Activated CD4-positive, alpha-beta T cell treated with anti-CD3 and anti-CD28 coated beads, Interleukin-2, amount 10 ng/mL, durations not matched to agents 7 days and 5 days (primary cell): ENCODE measurements at places on chromosomes 16 and 17. TPM values are rescaled to one million over a fixed set of nuclear protein-coding genes. Genes with fewer than 3 reads are reported as not detected.

Gene PLD2
- 16.6 TPM for total RNA-seq

Gene ABI3
- total RNA-seq = 58.4 TPM

Gene SRL
- total RNA-seq = not detected

DNA sequence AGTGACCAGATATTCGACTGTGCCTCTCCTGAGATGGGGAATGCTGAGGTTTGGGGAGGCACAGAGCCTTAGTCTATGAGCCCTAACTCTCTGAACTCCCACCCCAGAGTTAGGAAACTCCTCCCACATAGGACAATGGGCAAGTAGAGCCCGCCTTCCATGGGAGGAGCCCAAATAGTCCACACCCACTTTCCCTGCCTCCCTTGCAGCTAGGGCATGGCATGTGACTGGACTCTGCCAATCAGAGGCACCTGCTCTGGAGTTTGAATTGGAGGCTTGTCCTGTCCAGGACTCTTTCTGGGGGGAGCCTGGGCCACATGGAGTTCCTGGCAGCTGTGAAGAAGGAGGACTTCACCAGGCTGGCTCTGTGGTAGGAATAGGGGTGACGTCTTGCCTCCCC is 48.4 kb downstream of the SOCS1 start:
- no peak for DNase-seq

GRCh38 chr17:69388822-69389442 is 25.6 kb upstream of the MAP2K6 start:
- no peak for DNase-seq

GRCh38 chr16:5918567-5919130 is 821.1 kb upstream of the EEF2KMT start:
- no peak for DNase-seq

DNA sequence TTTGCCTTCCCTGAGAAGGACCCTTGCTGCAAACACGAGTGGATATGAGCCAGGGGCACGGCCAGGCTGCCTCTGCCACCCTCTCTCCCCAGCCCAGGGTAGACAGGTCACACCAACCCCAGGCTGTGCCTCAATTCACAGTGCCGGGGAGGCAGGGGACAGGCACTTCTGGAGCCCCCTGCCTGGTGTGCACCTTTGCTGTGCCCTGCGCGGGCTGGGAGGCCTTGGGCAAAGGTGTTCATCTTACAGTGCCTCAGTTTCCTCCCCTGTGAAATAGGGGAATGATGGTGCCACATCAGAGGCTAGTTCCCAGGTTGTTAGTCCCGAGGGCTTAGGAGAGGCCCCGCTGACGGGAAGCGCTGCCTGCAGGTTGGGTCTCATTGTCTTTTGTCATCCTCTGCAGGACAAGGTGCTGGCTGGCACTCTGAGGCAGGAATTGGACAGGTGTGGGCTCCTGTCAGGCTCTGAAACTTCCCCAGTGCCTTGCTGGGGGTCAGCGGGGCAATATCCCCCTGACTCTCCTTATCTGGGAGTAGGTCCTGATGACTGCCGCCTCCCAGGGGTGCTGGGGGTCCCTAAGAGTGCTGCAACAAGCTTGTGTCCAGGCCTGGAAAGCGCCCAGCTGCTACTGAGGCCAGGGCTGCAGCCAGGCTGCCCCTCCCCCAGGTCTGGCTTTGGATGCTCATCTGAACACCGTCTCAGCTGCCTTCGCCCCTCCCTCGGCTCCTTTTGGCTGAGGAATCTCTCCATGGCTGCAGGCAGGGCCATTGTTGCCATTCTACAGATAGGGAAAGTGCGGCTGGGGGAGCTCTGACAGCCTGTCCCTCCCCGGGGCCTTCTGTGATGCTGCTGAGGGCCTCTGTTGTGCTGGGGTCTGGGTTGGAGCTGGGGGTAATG is 3.1 kb downstream of the PRSS21 start:
- DNase-seq = no peak

DNA sequence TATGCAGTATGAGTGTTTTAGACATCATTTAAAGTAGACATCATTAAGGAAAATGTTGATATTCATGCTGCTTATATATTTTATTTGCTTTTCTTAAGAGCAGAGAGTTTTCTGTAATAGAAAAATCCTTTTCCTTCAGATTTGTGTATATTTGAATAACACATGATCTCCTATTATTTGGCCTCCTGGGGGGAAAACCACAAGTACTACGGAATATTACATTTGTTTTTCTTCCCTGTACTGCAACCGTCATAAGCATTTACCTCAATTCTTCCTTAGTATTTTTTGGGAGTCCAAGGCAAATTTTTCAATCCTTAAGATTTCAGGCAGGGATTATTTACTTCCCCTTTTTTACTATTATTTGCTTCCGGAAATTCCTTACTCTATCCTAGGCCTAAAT is 6.0 kb downstream of the RSPRY1 start:
- DNase-seq = no peak

DNA sequence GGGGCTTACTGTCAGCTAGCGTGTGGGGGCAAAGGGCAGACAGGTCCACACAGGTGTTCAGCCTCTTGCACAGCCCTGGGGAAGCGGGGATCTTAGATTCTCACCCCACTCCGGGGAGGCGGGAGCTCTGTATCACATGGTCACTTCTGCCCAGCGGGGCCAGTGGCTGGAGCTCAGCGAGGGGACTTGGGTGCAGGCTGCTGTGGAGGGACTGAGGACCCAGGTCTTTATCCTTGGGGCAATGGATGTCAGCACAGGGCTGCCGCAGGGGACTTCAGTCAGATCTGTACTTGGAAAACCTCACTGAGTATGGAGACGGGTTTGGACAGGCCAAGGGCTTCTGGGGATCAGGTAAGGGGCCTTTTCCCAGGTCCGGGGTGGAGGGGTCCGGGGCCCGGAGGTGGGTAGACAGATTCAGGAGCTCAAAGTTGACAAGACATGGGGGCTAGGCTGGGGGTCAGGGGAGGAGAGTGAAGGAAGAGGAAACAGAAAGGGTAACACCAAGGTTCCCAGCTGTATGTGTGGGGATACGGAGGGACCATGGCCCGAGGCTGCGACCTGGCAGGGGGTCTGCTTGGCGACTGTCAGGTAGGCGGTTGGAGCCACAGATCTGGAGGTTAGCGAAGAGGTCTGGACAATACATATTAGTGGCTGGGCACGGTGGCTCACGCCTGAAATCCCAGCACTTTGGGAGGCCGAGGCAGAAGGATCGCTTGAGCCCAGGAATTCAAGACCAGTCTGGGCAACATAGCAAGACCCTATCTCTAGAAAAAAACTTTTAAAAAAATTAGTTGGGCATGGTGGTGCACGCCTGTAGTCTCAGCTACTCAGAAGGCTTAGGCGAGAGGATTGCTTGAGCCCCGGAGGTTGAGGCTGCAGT is 15.1 kb upstream of the BAIAP2 start:
- no peak for DNase-seq

DNA sequence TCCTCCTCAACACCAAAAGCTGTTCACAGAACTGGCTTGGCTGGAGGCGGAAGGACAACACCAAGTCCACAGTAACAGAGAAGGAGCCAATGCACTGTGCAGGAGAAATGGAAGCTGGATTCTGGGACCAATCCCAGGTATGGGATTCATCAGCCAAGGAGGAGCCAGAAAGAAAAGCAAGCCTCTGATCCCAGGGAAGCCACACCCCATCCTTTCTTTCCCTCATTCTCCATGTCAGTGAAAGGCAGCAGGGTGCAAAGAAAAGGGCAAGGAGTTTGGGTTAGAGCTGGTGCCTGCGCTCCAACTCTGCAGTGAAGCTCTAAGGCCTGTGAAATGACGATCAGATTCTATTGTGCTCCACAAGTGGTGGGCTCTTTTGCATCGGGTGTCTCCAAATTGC is 11.0 kb downstream of the DCAKD start:
- no peak for DNase-seq

GRCh38 chr16:16033208-16033717 is 83.8 kb downstream of the ABCC1 start:
- DNase-seq = peak; percentile 43

DNA sequence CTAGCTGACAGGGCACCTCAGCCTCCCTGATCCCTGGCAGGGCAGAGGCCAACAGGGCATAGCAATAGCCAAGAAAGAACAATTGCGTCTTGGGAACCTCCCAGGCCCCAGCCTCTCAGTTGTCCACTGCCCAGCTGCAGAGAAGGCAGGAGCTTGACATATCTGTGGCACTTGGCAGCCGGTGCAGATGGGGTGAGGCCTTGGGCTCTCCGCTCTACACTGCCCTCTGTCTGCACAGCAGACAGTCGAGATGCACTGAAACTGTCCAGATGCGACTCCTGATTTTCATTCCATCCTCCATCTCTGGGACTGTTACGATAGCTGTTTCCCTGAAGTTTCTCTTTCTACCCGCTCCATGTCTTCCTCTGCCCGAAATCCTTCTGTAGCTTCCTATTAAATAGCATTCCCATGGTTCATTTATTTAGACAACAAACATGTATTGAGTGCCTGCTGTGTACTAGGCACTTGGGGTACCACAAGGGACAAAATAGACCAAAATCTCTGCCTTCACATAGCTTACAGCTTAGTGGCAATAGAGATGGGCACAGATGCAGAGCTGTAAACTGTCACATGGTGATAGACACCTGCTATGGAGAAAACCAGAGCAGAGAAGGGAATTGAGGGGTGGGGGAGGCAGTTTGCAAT is 3.3 kb downstream of the POLR3E start:
- peak; percentile 61 for DNase-seq

GRCh38 chr17:47741793-47742145 is 8.7 kb downstream of the TBX21 start:
- no peak for DNase-seq

- no peak for DNase-seq
Measured at GRCh38 chr16:88022076-88023042, 71.1 kb downstream of the BANP start.

- DNase-seq = no peak
Measured at GRCh38 chr17:69567130-69567529, 152.6 kb downstream of the MAP2K6 start.

DNA sequence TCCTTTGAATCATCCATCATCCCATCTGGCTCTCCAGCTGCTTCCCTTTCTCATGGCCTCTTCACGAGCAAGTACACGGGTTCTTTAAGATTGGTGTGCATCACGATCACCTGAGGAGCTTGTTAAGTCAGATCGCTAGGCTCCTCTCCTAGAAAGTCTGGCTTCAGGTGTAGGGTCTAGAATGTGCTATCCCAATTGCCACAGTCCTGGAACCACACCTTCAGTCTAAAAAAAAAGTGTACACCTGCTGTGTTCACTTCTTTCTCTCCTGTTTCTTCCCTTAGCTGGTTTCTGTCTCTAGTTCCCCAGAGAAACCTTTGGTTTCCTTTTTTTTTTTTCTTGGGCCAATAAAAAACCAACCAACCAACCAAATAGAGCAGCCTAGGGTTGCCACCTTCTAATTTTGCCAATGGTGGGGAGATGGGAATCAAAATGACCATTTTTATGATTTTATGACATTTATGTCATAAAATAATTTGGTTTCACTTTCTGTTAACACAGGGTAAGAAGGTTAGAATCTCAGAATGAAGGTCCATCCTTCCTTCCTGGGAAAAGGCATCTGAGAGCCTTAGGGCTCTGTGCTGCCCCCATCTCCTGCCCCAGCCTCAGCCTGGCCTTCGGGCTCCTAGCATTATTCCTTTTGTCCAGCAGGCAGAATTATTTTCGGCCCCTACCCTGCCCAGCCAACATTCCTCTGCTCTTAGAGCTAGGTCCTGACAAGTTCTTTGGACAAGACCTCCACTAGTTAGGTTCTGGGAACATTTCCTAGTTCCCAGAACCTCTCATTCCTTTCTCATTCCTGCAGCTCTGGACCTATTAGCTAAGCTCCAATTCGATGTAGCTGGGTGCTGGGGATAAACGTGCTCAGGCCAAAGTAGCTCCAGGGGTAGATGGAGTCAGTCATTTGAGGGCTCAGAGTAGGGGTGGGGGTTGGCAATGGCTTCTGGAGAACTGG is 1.9 kb upstream of the GGT6 start:
- DNase-seq = no peak

DNA sequence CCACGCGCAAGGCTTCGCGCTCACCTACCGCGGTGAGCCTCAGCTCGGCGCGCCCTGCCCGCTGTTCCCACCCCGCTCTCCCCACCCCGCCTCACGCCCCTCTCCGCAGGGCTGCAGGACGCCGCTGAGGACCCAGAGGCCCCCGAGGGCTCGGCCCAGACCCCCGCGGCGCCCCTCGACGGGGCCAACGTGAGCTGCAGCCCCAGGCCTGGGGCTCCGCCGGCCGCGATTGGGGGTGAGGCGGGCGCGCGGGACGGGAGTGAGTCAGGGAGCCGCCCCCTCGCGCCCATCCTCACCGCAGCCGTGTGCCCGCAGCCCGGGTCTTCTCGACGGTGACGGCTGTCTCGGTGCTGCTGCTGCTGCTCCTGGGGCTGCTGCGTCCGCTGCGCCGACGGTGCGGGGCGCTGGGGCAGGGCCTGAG is 1.9 kb upstream of the PAQR4 start:
- DNase-seq = no peak

DNA sequence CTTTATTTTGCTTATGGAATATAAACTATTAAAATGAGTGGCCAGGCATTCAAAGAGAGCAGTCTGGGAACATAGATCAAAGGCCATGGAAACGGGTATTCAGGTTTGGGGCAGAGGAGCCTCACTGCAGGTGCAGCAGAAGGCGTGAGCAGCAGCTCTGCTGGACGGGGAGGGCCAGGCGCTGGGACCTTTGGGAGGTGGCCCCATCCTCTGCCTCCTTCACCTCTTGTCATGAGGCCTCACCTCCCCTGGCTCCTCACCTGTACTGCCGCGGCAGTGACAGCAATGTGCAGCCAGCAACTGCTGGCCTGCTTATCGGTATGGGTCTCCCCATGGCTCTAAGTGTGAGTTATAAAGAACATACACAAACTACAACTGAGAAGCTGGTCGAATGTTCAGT is 109.4 kb downstream of the CDK5R1 start:
- no peak for DNase-seq

DNA sequence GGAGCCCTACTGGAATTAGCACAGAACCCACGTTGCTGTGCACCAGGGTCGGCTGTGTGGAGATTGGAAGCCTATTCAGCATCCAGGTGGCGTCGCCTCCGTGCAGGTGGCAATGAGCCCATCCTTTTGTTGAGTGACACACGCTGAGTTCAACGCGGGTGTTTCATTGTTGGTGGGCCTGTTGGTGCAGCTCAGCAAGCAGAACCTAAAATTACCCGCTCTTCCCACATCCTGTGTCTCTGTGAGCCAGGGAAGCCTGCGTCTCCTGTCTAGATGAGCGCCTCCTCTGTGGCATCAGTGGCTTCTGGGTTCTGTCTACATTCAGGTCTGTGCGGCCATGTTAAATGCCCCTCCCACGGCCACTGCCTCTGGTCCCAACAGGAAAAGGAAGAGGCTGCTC is 14.5 kb downstream of the CD2BP2 start:
- no peak for DNase-seq

GRCh38 chr16:1097800-1098199 is 1.8 kb upstream of the C1QTNF8 start:
- DNase-seq = no peak

DNA sequence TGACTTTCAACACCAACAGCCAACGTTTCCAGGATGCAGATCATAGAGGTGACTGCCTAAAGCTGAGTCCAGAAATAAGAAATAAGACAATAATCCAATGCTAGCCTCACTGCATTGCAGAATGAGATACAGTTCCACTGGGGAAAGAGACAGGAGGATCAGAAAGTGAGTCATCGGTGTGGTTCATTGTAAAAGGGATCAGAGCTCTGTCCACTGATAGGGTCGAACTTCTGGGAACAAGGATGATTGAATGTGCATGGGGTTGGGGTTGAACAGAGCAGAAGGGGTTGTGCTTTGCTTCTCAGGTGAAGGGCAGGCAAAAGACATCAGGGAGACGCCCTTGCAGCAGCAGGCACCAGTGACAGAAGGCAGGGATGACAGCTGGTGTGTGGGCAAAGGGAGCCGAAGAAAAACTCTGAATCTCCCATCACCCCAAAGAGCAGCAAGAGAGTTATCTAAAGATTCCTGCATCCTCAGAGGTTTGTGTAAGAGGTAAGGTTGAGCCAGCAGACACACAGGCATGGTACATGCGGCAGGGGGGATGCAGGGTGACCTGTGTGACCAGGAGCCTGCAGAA is 16.4 kb downstream of the CLEC10A start:
- no peak for DNase-seq

GRCh38 chr16:19765860-19766553 is 47.9 kb downstream of the IQCK start:
- no peak for DNase-seq
